ENCODE measurements at places on chromosomes 11 and 22. TPM values are rescaled to one million over a fixed set of nuclear protein-coding genes. Genes with fewer than 3 reads are reported as not detected.

DNA sequence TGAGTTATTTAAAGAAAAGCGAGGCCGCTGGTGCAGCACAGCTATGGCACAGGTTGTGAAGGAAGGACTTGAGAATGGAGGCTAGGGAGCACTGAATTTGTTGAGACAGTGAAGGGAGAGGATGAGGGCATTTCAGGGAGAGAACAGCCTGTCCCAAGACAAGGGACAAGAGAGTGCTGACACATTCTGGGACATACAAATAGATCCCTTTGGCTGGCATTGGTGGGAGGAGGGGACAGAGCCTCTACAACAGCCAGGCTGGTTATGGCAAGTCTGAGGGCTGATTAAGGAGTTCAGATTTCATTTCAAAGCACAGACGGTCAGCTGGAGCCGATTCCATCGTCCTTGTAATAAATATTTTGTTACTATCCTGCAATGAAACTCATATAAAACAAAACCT lies 1.7 kb upstream of the SLC29A2 start:
- no peak for DNase-seq

DNA sequence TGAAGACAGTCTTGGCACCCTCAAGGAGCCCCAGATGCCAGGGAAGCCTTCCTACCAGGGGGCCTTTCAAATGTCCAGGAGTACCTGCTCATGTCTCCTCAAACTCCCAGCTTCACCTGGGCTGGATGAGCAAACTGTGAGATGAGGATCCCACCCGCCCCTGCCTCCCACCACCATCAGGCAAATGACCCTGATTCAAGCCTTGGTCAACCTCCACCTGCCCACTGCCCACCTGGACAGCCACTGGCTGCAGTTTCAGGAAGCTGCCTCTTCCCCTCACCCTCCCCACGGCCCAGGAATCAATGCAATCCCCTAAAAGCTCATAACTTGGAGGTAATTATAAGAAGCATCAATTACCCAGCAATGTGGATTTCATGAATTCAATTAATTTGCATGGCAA lies 122.7 kb downstream of the BUD13 start:
- no peak for DNase-seq

GRCh38 chr11:61121917-61122316 lies 19.6 kb downstream of the CD5 start:
- no peak for DNase-seq

Gene CLDN5
- not detected for total RNA-seq

DNA sequence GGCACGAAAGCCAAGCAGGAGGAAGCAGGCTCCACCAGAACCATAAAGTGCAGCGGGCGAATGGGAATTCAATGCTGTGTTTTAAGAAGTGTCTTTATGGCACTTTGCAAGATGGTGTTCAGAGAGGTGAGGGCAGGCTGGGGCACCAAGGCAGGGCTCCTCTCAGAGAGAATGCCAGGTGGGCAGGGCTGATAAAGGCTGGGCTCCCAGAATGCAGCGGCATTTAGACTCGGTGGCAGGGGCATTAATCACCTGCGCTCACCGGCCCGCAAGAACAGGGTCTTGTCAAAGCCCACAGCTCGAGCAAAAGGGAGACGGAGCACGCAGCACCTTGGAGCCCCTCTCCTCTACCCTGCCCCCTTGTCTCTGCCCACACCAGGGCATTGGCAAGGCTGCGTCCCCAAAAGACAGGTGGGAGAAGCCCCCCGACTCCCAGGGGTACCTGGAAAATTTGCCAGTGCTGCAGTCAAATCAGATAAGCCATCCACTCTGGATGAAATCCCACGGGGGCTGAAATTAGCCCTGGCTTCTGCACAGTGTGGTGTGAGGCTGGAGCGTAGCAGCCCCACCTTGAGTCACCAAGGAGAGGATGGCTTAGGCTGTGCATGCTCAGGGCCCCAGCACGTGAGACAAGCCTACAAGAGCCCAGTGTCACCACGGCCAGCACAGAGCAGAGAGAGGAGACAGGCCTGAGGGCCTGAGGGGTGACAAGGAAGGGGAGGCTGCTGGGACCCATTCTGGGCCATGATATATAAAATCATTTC lies 8.1 kb downstream of the MACROD1 start:
- no peak for DNase-seq

Gene OR5A1
- total RNA-seq: not detected

Gene OR6X1
- total RNA-seq: not detected

DNA sequence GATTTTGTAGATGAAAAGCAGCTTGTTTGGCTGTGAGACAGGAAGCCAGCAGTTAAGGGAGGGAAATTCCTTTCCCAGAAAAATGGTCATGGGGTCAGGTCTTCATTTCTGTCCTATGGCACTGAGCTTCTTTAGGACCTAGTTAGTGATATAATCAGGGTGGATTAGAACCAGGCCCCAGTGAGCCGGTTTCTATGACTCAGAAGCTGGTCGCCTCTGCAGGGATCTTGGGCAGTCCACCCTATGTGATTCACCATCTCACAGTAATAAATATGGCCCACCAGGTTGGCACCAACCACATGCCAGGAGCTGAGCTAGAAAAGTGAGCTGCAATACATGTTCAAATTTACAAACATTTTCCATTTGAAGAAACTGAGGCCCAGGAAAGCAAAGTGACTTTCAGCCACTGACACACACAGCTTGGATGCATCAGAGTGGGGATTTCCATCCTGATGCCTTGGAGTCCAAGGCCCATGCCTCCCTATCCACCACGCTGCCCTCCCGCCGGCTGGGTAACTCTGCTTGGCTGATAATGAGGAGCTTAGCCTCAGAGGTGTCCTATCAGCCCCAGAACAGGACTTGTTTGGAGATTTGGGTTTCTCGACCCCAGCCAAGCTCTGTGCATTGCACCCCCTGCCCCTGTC lies 42.0 kb downstream of the CD82 start:
- peak; percentile 55 for DNase-seq

Gene IRF7
- 11.7 TPM for total RNA-seq

Gene RCE1
- 27.5 TPM for total RNA-seq

Gene AMOTL1
- total RNA-seq: 1.5 TPM

Gene OR8D1
- not detected for total RNA-seq

DNA sequence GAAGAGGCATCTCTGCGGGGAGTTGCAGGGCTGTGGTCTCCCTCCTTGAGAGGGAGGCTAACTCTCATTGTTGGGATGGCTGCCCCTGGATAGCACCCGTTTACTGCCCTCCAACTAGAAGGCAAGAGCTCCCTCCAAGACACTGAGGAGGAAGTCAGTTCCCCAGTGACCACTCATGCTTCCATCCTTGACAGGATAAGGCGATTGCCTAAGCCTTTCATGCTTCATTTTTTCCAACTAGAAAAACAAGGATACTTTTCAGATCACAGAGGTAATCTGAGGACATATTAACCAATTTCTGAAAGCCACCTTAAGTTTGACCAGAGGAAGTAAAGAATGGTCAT lies 186.6 kb downstream of the MAML2 start:
- no peak for DNase-seq

Gene KRTAP5-10
- not detected for total RNA-seq

Gene PLAAT5
- total RNA-seq: not detected

GRCh38 chr11:128821556-128821955 lies 45.5 kb downstream of the KCNJ1 start:
- no peak for DNase-seq

- no peak for DNase-seq
Measured at GRCh38 chr11:68525930-68526329, 65.4 kb downstream of the PPP6R3 start.

- no peak for DNase-seq
Measured at GRCh38 chr22:32832174-32832573, 30.7 kb downstream of the TIMP3 start.

GRCh38 chr11:93648158-93648557 lies 13.3 kb upstream of the CEP295 start:
- DNase-seq: peak; percentile 42

Gene OR8D4
- total RNA-seq: not detected

Gene HORMAD2
- not detected for total RNA-seq

Gene SLC7A4
- not detected for total RNA-seq
